ENCODE measurements at places on chromosomes 4 and X.
A peak's percentile ranks its signal among the peaks of the same experiment; 100 is the strongest.

- DNase-seq, result no peak
These were observed 115.2 kb downstream of the MBNL3 start for GRCh38 chrX:132373610-132374009.

DNA sequence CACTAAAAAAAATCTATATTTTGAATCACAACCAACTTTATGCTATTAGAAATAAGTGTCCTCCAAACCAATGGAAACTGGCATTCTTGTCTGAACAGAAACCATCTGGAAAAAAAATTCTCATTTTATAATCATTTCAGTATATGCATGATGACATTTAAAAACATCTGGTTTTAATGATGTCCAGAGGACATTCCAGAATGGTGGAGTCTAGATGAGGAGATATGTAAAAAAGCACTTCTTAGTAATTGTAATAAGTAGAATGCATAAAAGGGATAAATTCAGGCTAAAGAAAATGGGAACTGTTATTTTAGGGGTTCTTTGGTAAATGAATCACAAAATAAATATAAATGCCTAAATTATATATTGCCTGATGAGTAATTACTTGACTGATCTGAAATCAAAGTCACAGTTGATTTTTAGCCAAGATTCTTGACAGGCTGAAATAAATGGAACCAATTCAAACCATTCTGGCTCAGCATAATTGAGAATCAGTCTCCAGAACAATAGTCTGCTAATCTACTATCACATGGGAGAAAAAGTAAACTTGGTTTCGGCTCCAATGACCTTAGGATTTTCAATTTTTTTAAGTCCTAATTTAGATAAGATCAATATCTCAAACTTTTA is 636.6 kb downstream of the FAT4 start:
- DNase-seq, result no peak

DNA sequence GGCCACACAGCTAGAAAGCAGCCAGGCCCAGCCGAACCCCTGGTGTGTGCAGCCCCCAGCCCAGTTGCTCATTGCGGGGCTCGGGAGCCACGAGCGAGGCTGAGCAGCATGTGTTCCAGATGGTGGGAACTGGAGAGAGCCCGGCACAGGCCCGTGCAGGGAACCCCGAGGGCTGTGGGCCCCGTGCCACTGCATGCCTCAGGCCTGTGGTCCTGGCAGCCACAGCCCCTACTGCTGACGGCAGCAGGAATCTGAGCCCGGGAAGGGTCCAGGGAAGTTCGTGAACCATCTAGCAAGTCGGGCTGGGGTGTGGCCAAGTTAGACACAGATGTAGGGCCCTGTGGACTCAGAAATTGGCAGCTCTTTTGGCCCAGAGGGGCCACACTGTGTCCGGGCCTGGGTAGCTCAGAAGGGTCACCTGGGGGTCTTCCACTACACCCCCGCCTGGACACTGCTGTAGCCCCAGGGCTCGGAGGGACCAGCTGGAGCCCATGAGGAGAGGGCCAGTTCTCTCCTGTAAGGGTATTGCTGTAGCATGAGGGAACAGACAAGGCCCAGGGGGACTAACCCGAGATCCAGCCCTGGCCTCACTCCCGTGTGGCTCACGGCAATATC is 12.1 kb downstream of the HTRA3 start:
- no peak for DNase-seq

DNA sequence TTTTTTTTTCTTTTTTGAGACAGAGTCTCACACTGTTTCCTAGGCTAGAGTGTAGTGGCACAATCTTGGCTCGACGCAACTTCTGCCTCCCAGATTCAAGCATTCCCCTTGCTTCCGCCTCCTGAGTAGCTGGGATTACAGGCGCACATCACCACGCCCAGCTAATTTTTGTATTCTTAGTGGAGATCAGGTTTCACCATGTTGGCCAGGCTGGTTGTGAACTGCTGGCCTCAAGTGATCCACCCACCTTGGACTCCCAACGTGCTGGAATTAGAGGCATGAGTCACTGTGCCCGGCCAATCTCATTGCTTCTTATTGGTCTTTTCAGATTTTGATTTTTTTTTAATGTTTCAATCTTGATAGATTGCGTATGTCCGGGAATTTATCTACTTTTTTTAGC is 124.4 kb downstream of the NBDY start:
- DNase-seq, result no peak

GRCh38 chr4:73918058-73918457 is 48.9 kb downstream of the CXCL1 start:
- no peak for DNase-seq

- peak; percentile 52 for DNase-seq
These were observed 2.2 kb downstream of the PLXNB3 start for GRCh38 chrX:153766098-153766817.

GRCh38 chr4:89586864-89587263 is 250.1 kb downstream of the SNCA start:
- DNase-seq, result no peak

- DNase-seq, result peak; percentile 84
These were observed 37.2 kb downstream of the PCGF3 start for GRCh38 chr4:742742-743311.

- no peak for DNase-seq
These were observed 131.7 kb upstream of the PCDH18 start for GRCh38 chr4:137664046-137664387.

GRCh38 chr4:30920043-30920442 is 199.9 kb downstream of the PCDH7 start:
- no peak for DNase-seq

GRCh38 chrX:150094996-150095395 is 156.7 kb upstream of the EOLA2 start:
- no peak for DNase-seq

- DNase-seq, result no peak
These were observed 58.7 kb downstream of the LEF1 start for GRCh38 chr4:108109997-108110416.

DNA sequence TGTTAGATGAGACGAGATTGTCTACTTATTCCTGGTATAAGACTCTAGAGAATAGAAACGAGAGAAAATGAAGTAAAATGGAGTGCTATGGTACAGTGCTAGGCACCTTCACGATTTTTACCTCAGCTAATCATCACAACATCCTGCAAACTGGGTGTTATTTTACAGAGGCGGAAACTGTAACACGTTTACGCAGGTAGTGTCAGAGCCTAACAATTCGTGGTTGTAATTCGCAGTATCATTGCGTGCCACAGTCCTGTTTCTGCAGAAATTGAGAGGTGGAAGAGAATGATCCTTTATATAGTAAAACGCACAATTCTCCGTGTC is 383 bp upstream of the TBC1D19 start:
- DNase-seq, result no peak

GRCh38 chr4:177128306-177128705 is 181.4 kb upstream of the NEIL3 start:
- DNase-seq, result no peak

DNA sequence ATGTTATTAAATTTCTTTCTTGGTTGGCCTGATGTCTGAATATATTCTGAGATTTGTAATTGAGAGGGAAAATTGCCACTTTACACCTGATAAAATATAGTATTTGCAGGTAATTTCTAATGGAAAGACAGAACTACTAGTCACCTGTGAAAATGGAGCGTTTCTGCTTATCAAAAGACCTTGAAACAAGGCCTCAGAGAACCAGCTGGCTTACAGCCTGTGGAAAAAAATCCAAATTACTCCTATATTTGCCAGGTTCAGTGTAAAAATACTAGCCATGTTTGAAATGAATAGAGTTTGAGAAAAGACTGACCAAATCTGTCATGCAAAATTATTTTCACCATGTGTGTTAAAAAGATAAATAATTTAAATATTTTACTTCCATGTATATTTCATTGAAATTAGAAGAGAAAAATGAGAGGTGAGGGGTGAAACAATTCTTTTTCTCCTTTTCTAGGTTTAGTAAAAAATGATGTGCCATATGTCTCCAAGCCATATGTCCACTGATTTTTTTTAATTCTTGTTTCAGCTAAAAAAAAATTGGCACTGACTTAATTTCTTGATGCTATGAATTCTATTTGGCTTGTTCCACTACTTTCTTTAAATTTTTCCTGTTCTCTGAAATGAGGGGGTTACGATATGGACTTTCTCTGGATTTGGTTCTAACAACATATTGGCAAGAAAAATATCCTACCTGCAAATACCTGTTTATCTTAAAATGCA is 464.9 kb downstream of the GRXCR1 start:
- DNase-seq, result no peak

GRCh38 chrX:71910986-71911730 is 513 bp downstream of the NHSL2 start:
- peak; percentile 35 for DNase-seq

- no peak for DNase-seq
These were observed 479.8 kb downstream of the RAPGEF2 start for GRCh38 chr4:159582685-159583084.

- DNase-seq, result no peak
These were observed 18.9 kb downstream of the ZBTB33 start for GRCh38 chrX:120269373-120270035.

DNA sequence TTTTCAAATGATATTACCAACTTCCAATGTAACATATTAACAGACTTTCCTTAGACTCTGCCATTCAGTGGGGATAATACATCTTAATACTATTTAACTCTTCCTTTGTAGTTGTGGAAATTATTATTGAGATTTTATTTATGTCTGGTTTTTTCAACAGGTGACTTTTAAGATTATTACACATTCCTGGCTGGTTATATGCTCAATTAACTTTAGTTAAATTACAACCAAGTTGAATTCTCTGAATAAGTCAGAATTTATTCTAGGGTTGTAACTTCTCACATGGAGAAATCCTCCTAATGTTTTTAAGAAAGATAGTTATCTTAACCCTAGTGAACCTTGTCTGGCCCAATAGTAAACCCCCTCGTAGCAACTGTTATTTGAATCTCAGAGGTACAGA is 107.3 kb downstream of the SLC10A6 start:
- no peak for DNase-seq

DNA sequence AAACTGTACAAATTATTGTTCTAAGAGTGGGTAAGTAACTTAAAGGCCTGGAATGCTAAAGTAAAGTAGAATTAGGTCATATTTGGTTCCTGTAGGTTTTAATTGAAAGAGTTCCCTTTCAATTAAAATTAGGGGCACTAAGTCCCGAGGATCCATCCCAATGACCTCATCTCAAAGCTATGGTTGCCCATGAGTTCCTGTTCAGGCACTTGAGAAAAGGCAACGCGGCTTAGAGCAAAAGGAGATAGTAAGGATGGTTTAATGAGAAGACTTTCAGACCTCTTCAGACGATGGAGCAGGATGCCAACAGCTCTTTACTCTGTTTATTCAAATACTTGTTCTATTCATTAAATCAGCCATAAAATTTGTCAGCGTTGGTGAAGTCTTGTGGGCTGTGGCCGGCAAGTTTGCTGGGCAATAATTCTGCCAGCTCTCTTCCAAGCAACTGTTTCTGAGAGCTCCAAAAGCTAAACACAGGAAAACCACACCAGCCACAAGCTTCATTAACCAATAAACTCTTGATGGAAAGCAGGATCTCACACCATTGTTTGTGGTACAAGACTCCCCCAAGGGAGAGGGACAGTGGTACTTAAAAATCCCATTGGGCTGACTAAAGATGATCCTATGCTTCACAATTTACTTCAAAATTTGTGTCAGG is 167.4 kb downstream of the COL4A6 start:
- DNase-seq, result no peak

- no peak for DNase-seq
These were observed 9.8 kb upstream of the TNIP2 start for GRCh38 chr4:2765832-2766526.

DNA sequence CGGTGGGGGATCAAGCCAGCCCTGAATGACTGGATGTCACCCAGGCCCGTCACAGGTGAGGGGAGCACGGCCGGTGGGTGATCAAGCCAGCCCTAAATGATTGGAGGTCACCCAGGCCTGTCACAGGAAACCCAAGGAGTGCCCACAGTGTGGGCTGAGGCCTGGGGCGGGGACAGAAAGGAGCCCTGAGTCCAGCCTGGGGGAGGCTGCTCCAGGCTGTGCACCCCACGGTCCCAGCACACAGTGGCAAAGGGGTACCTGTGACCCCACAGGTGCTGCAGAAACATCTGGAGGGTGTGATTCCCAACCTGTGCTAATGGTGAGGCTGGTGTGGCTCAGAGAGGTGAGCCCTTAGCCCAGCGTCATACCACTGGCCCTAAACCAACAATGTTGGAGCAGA is 6.2 kb upstream of the CPLX1 start:
- no peak for DNase-seq

- no peak for DNase-seq
These were observed 95.2 kb downstream of the GPAT3 start for GRCh38 chr4:83631066-83631465.

GRCh38 chr4:98771959-98772632 is 113.7 kb upstream of the TSPAN5 start:
- DNase-seq, result no peak

DNA sequence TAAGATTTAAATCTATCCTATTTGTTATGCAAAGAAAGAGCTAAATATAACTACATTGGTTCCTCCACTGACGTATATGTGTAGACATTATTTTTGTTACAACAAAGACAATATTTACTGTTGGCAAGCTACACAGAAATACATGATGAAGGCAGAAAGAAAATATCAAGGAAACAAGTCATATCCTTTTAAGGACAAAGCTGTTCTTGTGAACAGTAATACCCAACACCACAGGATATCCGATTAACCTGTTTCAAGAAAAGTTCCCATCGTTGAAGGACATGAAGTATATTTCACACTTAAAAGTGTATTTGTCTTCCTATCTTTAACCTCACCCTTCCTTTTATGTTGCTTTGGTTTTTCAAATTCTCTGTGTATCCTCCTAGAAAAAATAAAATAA is 235.8 kb upstream of the AADAT start:
- DNase-seq, result no peak

- DNase-seq, result no peak
These were observed 345.7 kb downstream of the ARHGAP10 start for GRCh38 chr4:148077581-148077980.

- no peak for DNase-seq
These were observed at the start of gene LOC101059915 for GRCh38 chrX:71667328-71668247. TSS of gene LOC101059915 (plus strand) at chrX:71667546.

GRCh38 chr4:81664079-81664478 is 192.4 kb upstream of the RASGEF1B start:
- DNase-seq, result no peak

DNA sequence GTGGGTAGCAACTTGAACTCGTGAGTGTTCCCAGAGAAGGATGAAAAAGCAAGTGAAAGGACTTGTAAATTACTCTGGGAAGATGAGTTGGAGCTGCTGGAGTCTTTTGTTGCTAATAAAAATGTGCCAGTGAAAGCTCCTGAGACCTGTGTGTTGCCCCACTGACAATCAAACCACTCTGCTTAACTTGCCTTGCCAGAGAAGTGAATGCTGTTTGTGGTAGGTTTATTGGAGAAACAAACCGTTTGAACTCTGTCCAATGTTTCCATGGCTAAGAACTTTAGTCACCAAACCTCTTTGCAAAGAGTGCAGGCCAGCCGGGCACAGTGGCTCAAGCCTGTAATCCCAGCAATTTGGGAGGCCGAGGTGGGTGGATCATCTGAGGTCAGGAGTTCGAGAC is 586.9 kb downstream of the PCDH7 start:
- DNase-seq, result no peak
